Uterus (tissue), 4 donors: ENCODE measurements at places on chromosomes 13 and 19. TPM values are rescaled to one million over a fixed set of nuclear protein-coding genes. Genes with fewer than 3 reads are reported as not detected.

The UBA52 gene
- total RNA-seq = 1,031 TPM

GRCh38 chr13:28574617-28575142 lies 79.8 kb upstream of the FLT1 start:
- H3K27me3 ChIP-seq = no peaks in the 10 kb centered on the region
- no peak for DNase-seq
- no peak overlapping the region for H3K4me3 ChIP-seq
- no peaks in the 10 kb centered on the region for H3K36me3 ChIP-seq
- no peak overlapping the region for H3K27ac ChIP-seq

The OR7G2 gene
- not detected for total RNA-seq

DNA sequence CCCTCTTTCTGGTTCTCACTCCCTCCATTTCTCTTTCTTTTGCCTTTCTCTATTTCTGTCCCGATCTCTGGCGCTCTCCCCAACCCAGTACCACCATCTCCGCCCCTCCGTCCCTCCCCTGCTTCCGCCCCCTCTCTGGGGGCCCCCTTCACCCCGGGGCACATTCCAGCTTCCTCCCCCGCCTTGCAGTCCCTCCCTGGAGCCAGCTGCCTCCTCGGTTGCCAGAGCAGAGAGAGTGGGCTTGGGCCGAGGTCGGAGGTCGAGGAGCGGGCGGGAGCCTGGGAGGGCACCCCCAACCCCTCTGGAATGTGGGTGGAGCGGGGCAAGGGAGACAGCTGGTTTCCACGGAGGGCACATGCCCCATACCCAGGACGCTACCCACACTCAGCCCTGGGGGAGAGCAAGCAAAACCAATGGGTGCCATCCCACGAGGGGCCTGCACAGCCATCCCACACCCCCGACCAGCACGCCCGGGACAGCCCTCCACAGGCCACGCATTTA lies 6.5 kb upstream of the CIRBP start:
- no peaks in the 10 kb centered on the region for H3K27me3 ChIP-seq
- H3K4me1 ChIP-seq = peaks cover 30% of the 10 kb centered on the region
- no peaks in the 10 kb centered on the region for H3K36me3 ChIP-seq
- no peak for DNase-seq

The LIG1 gene
- total RNA-seq = 30.0 TPM

The MEF2B gene
- not detected for total RNA-seq

DNA sequence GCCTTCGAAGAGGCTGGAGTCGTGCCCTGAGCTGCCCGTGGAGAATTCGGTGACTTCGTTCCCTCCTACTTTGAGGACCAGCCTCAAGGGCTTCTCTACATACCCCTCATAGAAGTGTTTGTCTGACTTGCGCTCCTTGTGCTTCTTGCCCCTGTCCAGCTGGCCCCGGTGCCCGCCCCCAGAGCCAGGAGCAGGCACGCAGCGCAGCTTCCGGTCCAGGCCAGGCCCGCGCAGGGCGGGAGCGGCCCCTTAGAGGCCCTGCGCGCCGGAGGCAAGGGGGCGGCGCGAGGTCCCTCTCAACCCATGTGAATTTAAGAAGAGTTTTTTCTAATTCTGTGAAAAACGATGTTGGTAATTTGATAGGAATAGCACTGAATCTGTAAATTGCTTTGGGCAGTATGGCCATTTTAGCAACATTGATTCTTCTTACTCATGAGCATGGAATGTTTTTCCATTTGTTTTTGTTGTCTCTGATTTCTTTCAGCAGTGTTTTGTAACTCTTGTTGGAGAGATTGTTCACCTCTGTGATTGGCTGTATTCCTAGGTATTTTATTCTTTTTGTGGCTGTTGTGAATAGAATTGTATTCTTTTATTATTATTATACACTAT lies 46.9 kb upstream of the SOX21 start:
- H3K4me1 ChIP-seq = no peaks in the 10 kb centered on the region
- H3K4me3 ChIP-seq = no peak overlapping the region
- H3K36me3 ChIP-seq = no peaks in the 10 kb centered on the region
- no peak for DNase-seq
- peaks cover 3% of the 10 kb centered on the region for H3K27me3 ChIP-seq

DNA sequence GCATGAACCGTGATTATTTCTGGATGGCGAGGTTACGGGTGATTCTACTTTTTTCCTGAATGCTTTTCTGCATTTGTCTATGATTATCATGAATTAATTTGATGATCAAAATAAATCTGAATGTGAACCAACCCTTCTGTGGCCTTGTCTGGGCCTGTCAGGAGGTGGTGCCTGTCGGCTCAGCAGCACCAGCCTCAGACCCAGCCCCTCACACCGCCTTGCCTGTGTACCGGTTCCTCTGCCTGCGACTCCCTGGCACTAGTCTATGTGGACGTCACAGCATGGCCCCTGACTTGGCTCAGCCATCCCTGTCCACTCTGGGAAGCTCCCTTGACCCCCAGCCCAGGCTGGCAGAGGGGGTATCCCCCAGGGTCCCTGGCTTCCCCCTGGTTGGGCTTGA lies 15.5 kb upstream of the RABAC1 start:
- no peak for DNase-seq
- no peaks in the 10 kb centered on the region for H3K36me3 ChIP-seq
- H3K4me3 ChIP-seq = no peak overlapping the region
- H3K4me1 ChIP-seq = no peaks in the 10 kb centered on the region

The RGL3 gene
- total RNA-seq = 19.0 TPM

DNA sequence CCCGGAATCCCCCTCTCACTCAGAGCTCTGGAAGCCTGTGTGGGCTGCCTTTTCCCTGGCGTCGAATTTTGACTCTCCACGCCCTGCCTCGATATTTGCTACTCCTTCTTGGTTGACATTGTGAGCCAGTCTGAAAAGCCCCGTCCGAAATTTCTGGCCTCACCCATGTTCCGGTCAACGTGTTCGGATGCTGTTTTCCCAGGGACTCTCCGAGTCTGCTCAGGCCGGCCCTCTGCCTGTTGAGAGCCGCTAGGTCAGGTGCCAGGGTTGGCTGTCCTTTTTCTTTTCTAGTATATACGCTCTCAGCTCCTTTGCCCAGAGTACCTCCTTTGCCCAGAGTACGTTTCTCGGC lies 6.8 kb upstream of the DGKH start:
- no peaks in the 10 kb centered on the region for H3K4me1 ChIP-seq
- peak; percentile 64 for DNase-seq
- peak overlapping the region; percentile 85 for H3K4me3 ChIP-seq
- H3K36me3 ChIP-seq = no peaks in the 10 kb centered on the region

The SMAD9 gene
- 3.6 TPM for total RNA-seq

The ELSPBP1 gene
- total RNA-seq = not detected

GRCh38 chr13:36086117-36086516 lies 45.1 kb downstream of the DCLK1 start:
- no peak overlapping the region for H3K27ac ChIP-seq
- no peak for DNase-seq
- no peaks in the 10 kb centered on the region for H3K27me3 ChIP-seq
- H3K4me1 ChIP-seq = no peaks in the 10 kb centered on the region

- H3K27me3 ChIP-seq = no peaks in the 10 kb centered on the region
- H3K4me1 ChIP-seq = no peaks in the 10 kb centered on the region
- no peak for DNase-seq
- H3K4me3 ChIP-seq = no peak overlapping the region
These were observed 147.6 kb upstream of the MIR17HG start for GRCh38 chr13:91199866-91200265.

The SIGLEC5 gene
- 0.41 TPM for total RNA-seq
